Astrocyte (in vitro differentiated cells and primary cell): ENCODE measurements at places on chromosomes 3 and 15. TPM values are rescaled to one million over a fixed set of nuclear protein-coding genes. Genes with fewer than 3 reads are reported as not detected.

DNA sequence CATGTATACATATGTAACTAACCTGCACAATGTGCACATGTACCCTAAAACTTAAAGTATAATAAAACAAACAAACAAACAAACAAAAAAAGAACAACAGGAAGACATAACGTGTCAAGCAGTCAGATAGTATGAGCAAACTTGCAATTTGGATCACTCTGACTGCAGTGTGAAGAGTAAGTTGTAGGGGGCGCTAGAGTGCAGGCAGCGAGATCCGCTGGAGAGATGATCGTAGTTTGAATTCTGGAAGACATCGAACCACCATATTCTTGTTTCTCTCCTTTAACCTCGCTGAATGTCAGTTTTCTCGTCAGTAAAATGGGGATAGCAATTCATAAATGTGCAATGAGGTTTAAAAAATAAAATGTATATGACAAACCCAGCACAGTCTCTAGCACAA is 165.2 kb upstream of the LMCD1 start:
- peaks cover 2% of the 10 kb centered on the region for H3K27me3 ChIP-seq
- no peaks in the 10 kb centered on the region for H3K36me3 ChIP-seq
- no peak overlapping the region for H3K4me3 ChIP-seq
- DNase-seq: no peak
- H3K27ac ChIP-seq: no peak overlapping the region

GRCh38 chr15:76217029-76217881 is 94.0 kb downstream of the ETFA start:
- H3K4me3 ChIP-seq: no peak overlapping the region
- peaks cover 13% of the 10 kb centered on the region for H3K4me1 ChIP-seq
- DNase-seq: peak; percentile 82

RUVBL1 gene
- total RNA-seq: 39.7 and 43.0 TPM in 2 replicates

- H3K4me3 ChIP-seq: no peak overlapping the region
- no peak for DNase-seq
- peaks cover 17% of the 10 kb centered on the region for H3K36me3 ChIP-seq
- H3K27me3 ChIP-seq: no peaks in the 10 kb centered on the region
- peak overlapping the region; percentile 11 for H3K27ac ChIP-seq
Observed at GRCh38 chr15:67174446-67174845, 80.0 kb downstream of the AAGAB start.

DNA sequence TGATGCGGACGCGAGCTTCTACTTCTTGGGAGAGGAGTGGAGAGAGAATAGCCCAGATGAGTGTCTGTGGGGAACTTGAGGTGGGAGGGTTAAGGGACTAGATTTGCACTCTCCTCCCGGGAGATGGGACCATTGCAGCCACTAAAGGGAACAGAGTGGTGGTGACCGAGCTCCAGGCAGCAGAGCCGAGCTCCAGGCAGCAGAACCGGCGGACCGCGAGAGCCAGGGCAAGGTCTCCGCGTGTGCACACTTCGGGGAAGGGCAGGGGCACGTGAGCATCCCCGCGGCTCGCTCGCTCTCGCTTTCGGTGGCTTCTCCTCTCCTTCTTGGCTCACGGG is 1.1 kb downstream of the IGDCC3 start:
- H3K27ac ChIP-seq: no peak overlapping the region
- no peaks in the 10 kb centered on the region for H3K36me3 ChIP-seq
- H3K27me3 ChIP-seq: peaks cover 36% of the 10 kb centered on the region
- H3K4me1 ChIP-seq: peaks cover 11% of the 10 kb centered on the region
- H3K4me3 ChIP-seq: peak overlapping the region; percentile 57
- no peak for DNase-seq

- H3K27me3 ChIP-seq: no peaks in the 10 kb centered on the region
- H3K27ac ChIP-seq: no peak overlapping the region
- DNase-seq: no peak
- no peaks in the 10 kb centered on the region for H3K36me3 ChIP-seq
Observed at GRCh38 chr15:96395687-96396086, 65.2 kb downstream of the NR2F2 start.

- H3K4me1 ChIP-seq: no peaks in the 10 kb centered on the region
- no peak overlapping the region for H3K27ac ChIP-seq
- peaks cover 73% of the 10 kb centered on the region for H3K36me3 ChIP-seq
- no peaks in the 10 kb centered on the region for H3K27me3 ChIP-seq
- DNase-seq: no peak
Observed at GRCh38 chr15:92970656-92971055, 70.5 kb downstream of the CHD2 start.

GRCh38 chr3:1447452-1447851 is 354.6 kb downstream of the CNTN6 start:
- H3K4me3 ChIP-seq: no peak overlapping the region
- no peaks in the 10 kb centered on the region for H3K27me3 ChIP-seq
- no peaks in the 10 kb centered on the region for H3K36me3 ChIP-seq
- no peak overlapping the region for H3K27ac ChIP-seq
- no peak for DNase-seq

RHOA gene
- 538 and 553 TPM in 2 replicates for total RNA-seq

GRCh38 chr15:80778621-80778963 is 578 bp upstream of the CEMIP start:
- peaks cover 7% of the 10 kb centered on the region for H3K27me3 ChIP-seq
- peaks cover 31% of the 10 kb centered on the region for H3K4me1 ChIP-seq
- no peak for DNase-seq
- no peaks in the 10 kb centered on the region for H3K36me3 ChIP-seq
- no peak overlapping the region for H3K27ac ChIP-seq
- H3K4me3 ChIP-seq: peak overlapping the region; percentile 35
